NCI-H460 (cell line): ENCODE measurements at places on chromosomes 1 and 21. TPM values are rescaled to one million over a fixed set of nuclear protein-coding genes. Genes with fewer than 3 reads are reported as not detected.

DNA sequence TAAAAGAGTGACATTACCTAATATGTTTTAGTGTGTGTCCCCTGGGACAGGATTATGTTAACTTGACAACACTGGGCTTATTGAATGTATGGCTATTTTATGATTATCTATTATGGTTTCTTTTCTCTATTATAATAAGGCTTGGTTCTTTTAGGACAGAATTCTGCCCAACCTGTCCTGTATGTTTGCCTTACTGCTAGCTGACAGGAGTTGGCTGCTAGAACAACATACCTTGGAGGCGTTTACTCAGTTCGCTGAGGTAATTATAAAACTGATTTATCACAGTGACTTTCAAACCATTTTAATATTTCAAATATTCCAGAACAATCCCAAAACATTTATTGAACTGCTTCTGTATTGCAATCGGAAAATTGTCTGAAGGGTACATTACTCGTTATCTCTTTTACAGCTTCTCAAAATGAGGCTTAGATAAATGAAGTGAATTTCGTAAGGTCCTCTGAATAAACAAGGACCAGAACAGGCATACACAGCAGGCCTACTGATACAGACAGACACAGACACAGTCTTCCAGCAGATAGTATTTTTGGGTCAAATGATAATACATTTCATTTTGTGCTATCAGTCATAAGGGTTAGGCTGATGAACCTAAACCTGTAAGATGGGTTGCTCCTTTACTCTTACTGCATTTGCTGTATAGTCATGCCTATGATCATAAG is 44.2 kb downstream of the SCYL3 start:
- DNase-seq: no peak

- no peak for DNase-seq
These were observed 4.3 kb downstream of the TRABD2B start for GRCh38 chr1:47992720-47993415.

DNA sequence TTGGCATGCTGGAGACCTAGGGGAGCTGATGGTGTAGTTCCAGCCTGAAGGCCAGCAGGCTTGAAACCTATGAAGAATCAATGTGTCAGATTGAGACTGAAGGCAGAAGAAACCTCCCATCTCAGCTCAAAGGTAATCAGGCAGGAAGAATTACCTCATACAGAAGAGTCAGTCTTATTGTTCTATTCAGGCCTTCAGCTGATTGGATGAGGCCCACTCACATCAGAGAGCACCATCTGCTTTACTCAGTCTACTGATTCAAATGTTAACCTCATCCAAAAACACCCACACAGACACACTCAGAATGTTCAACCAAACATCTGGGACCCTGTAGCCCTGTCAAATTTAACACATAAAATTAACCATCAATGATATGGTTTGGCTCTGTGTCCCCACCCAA is 13.7 kb upstream of the CCN1 start:
- no peak for DNase-seq

GRCh38 chr21:38126666-38127303 is 130.0 kb upstream of the KCNJ15 start:
- no peak for DNase-seq

DNA sequence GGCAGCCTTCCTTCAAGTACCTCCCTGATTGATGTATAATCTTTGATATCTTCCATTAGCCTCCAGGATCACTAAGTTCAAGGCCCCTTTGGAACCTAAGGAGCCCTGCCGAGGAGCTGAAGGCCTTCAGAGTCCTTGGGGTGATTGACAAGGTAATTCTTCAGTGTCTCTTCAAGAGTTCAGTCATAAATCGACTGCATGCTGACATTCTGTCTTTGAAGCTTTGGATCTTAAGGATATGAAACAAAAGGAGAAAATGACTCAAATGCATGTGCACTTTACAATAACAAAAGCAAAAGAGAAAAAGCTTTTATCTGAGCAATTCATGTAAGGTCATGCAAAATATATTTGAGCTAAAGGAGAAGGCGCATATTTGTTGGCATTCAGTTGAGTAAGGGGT is 125.3 kb downstream of the RPS6KC1 start:
- DNase-seq: no peak

DNA sequence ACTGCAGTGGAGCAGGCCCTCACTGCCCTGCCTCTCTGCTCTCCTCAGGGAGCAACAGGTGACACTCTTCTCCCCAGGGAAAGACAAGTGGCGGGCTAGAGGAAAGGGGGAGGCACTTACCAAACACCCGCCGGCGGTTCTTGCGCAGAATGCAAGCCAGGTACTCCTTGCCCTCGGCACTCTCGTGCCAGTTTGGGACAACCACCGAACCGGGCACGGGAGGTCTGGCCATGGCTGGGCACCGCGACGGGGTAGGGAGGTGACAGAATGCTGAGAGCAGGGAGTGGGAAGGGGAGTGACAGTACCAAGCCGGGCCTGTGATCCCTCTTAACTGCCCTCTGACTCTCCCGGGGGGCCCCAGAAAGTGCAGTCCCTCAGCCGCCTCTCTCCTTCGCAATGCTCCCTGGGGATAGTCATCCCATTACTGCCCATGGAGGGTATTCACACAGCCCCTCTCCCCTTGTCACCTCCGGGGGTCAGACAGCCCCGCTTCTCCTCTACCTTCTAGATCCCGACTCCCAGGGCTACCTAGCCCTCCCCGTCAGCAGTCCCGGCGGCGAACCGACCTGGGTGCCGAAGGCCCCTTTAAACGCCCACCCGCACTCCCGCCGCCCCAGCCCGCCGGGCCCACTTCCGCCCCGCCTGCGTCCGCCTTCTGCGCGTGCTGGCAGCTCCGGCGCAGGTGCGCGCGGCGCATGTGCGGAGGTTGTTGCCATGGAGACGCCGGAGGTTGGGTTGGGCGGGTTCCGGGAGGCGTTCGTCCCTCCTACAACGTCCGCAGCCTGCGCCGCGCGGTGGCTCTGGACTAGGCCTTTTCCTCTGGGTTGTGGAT is at the start of gene CPLANE2:
TSS of gene CPLANE2 (minus strand) at position 673 of the 832 bp plus-strand sequence. CDS start at position 232, 441 bp downstream.
- DNase-seq: peak; percentile 88

GRCh38 chr1:37633040-37633937 is 1.4 kb downstream of the RSPO1 start:
- no peak for DNase-seq

GRCh38 chr1:25757846-25758185 is 42.2 kb upstream of the SELENON start:
- DNase-seq: no peak

- DNase-seq: no peak
These were observed 47.7 kb upstream of the GPR37L1 start for GRCh38 chr1:202074985-202075384.

DNA sequence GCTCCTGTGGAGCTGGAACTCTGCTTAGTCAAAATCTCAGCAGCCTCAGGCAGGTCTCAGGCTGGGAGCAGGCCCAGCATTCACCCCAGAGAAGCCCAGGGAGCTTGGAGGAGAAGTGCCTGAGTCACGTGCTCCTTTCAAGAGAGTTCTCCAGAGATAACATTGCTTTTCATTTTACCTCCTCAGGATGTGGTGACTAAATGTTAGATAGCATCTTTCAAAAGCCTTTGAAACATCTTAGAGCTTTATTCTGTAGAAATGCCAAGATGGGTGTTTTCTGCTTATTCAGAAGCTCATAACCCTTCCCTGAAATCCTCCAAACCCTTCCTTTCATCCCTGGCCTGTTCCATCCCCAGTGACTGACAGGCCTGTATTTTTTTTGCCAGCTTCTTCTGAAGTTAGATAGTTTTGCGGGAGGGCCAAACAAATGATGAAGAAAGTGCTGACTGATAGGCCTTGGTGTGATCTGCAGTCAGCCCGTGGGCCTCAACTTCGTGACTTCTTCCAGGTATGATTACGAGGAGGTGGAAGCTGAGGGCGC is 58.0 kb downstream of the PGM1 start:
- no peak for DNase-seq

GRCh38 chr1:179141592-179142251 is 59.9 kb downstream of the TOR3A start:
- DNase-seq: peak; percentile 54

KMO gene
- total RNA-seq: 0.17 and 0.35 TPM in 2 replicates

LCE1B gene
- not detected in 2 replicates for total RNA-seq
